DMS79 treated with DMSO at 0.1 percent for 48 hours (cell line): ENCODE measurements at places on chromosomes 1 and 21.
A peak's percentile ranks its signal among the peaks of the same experiment; 100 is the strongest.

DNA sequence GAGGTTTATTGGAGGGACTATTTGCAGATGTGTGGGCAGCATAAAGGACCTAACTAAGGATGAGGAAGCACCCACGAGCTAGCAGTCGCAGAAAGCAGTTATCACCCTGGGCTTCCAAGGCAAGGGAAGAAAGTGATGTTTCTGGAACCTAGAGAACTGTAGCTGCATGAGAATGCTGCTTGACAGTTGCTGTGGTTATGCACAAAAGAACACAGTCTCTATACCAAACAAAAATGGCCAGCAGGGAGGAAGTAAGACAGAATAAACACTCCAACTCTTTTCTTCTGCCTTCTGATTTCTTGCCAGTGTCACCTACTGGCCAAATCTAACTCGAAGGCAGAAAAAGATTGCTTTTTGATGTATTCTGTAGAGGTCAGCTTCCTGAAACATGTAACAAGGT is 190.2 kb downstream of the RASAL2 start:
- no peak for DNase-seq

GRCh38 chr21:43600642-43601402 is 58.5 kb downstream of the HSF2BP start:
- DNase-seq, result no peak

- DNase-seq, result no peak
Observed at GRCh38 chr21:18368205-18368604, 35.4 kb downstream of the TMPRSS15 start.

DNA sequence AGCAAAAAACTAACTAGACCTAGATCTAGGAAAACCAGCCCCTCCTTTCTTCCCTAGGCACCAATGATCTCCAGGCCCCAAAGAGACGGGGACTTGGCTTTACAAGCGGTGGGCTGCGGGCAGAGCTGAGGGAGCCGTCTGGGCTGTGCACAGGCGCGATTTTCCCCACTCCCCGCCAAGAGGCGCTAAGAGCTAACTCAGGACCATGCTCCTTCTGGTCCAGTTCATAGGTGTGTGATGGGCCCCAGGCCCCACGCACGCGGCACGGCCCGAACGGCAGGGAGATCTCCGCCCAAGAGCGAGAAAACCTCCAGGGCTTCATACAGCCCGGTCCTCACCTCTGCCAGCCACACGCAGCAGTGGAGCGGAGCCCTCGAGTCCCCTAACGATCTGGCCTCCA is 7.5 kb upstream of the GPR153 start:
- no peak for DNase-seq

DNA sequence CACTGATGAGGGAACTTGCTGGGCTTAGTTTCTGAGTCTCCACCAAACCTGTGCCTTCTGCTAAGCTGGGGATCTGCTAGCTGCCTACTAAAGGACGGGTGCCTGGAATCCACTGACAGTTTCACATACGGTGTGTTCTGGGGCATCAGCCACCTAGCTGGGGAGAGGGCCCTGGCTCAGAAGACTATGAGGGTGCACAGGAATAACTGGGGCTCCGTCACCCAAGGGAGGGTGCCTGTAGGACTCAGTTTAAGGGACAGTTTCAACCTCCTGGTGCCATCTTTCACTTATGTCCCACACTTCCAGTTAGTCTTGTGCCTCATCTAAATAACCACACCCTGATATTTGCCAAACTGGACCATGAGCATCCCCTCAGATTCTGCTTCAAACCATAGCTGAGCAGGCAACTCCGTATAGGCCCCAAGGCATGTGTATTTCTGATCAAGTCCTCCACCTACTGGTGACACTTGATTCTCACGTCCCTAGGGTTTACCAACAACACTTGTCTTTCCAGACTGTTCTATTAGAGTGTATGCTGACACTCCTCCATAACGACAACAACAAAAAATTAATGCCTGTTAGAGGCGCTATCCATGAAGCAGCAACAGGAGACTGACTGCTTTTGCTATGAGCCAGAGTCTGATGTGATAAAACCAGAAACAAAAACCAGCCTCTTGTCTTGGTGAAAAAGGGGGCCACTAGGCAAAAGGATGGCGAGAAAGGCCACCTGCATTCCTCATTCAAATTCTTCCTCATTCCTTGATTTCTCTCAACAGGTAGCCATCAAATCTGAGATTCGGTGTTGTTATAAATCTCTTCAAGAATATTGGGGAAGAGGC is 55.0 kb upstream of the PAXBP1 start:
- peak; percentile 12 for DNase-seq

- peak; percentile 10 for DNase-seq
Observed at GRCh38 chr1:109350655-109351054, 43.8 kb upstream of the MYBPHL start.

GRCh38 chr1:171286032-171286705 is 27.8 kb upstream of the FMO4 start:
- peak; percentile 10 for DNase-seq

DNA sequence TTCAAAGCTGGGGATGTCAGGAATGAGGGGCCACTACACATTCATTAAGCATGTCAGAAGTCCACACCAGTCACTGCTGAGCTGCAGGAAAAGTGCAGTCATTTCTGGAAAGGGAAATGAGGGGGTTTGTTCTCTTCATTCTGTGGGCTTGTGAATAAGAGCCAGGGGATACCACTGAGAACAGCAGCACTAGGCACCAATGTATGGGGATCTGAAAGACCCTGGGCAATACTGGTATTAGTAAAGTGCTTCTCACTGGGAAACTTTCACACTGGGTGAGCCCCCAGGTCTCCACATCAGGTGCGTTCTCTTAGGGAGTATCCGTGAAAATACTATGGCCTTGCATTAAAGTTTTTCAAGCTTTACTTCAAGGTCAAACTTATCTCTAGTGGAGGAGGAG is 49.9 kb downstream of the TGFB2 start:
- DNase-seq, result no peak

DNA sequence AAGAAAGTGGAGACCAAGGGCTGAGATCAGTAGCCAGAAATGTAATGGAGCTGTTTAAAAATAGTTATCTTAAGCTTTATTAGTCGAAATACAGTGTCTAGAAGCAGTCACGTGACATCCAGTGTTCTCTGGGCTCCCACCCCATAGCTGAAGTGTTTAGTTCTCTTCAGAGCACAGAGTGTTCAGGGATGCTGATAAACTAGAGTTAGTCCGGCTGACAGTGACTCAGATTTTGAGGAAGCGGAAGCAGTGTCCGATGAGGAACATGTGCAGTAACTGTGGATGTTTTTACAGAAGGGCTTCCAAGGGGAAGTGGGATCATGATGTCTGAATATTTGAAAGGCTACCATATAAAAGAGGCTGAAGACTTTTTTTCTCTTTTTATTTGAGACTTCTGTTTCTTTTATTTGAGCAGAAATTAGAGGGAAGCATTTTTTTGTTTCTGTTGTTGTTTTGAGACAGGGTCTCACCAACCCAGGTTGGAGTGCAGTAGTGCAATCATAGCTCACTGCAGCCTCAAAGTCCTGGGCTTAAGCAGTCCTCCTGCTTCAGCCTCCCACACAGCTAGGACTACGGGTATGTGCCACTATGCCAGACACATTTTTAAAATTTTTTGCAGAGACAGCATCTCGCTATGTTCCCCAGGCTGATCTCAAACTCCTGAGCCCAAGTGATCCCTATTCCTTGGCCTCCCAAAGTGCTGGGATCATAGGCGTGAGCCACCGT is 124.2 kb downstream of the GALNT2 start:
- no peak for DNase-seq

DNA sequence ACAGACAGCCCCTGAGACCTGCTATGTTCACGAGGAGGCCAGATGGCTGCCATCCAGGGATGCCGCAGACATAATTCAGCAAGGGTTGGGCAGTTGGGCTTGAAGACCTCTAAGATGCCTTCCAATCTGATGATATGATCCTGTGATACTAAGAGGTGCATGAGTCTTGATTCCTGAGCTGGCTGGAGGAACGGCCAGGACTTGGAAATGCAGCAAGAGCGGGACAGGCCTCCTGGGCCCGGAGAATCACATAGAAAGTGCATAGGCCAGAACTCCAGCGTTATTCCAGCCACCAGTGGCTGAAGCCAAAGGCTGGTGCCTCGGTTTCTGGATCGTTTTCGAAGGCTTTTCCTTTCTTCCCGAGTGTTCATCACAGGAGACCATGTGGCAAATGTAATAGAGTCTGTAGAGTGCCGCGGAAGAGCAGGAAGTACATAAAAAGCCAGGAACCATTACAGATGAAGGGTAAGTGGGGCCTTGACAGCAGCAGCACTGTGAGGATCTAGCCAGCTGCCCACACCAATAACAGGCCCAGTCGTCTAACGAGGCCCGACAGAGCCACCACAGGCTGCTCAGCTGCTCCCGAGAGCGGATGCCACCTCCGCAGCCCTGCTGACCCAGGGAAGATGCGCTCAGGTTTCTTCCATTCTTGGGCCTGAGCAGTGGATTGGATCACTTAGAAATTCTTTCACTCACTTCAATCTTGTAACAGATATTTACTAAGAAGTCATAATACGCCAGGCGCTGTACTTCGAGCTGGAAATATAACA is 14.0 kb upstream of the LHX4 start:
- no peak for DNase-seq

DNA sequence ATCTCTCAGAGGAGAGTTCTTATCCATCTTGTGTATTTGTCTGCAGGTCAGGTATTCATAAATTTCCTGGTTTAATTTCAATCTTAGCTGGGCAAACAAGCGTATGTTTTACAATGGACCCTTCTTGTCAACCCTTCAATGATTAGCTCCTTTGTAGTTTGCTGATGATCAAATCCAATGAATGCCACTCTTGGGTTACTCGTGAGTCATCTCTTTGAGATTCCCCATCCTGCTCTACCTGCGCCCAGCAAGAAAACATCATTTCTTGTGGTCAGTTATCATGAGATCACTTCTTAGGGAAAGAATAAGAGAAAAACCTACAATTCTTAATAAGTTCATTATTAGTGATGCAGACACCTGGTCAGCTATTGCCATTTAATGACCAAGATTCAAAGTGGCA is 572.3 kb upstream of the PKN2 start:
- DNase-seq, result no peak

GRCh38 chr1:51570063-51570710 is 46.7 kb upstream of the OSBPL9 start:
- peak; percentile 44 for DNase-seq

GRCh38 chr21:45583831-45584509 is 41.7 kb upstream of the SLC19A1 start:
- DNase-seq, result no peak
